Mammary epithelial cell (primary cell): ENCODE measurements at places on chromosomes 6 and 20.

GRCh38 chr6:29696147-29697125, 15.5 kb upstream of the ZFP57 start:
- peak; percentile 30 for DNase-seq

DNA sequence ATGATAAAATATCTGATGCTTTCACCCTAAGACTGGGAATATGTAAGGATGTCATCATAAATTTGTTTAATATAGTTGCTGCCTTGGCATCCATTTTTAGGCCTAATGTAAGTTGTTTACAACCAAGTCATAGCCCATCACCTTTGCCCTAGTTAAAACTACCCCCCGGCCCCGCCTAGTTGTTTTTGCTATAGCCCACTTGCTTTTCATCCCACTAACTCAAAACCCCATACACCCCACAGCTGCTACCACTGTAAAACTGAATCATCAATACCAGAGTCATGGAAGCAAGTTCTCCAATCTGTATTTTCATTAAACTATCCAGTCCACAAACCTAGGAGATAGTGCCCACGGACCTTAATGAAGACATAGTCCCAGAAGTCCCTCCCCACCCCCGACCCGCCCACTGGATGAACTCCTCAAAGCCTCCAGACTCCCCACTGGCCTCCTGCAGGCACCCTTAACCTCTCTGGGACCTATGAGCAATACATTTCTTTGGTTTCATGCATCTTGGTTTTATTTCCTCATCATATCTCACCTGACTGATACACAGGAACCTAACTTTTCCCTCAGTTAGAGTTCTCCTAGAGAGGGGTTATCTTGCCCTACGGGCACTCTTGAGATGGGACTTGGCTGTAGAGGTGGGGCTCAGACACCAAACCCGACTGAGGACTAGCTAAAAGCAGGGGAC, 12.5 kb upstream of the ZDHHC14 start:
- no peak for DNase-seq

GRCh38 chr20:38167851-38168760, 3.0 kb upstream of the TGM2 start:
- peak; percentile 79 for DNase-seq

DNA sequence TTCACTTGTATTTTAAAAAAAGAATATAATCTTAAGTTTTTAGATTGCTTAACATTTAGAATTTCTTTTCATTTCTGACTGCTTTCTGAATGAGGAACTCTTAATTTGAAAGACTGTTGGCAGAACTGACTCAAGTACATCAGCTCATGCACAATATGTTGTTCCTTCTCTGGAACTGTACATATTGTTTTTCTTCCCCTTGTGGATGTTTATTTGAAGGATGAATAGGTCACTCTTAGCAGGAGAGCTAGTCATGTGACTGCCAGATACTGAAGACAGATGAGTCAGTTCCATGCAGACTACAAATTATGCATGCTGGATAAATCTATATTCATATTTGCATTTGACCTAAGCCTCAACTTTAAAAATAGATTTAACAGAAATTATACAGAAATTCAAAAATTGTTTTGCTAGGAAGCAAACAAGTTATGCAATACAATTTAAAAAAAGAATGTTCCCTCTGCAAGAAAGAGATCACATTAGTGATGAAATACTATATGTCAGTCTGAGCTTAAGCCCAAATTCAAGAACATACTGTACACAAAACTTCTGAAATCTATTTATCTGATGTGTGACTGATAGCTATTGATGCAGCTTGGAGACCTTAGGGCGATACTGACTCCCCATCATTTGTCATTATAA, 1274.9 kb upstream of the GJE1 start:
- peak; percentile 70 for DNase-seq

- DNase-seq, result no peak
These were observed 37.1 kb downstream of the PROKR2 start for GRCh38 chr20:5279661-5280060.

DNA sequence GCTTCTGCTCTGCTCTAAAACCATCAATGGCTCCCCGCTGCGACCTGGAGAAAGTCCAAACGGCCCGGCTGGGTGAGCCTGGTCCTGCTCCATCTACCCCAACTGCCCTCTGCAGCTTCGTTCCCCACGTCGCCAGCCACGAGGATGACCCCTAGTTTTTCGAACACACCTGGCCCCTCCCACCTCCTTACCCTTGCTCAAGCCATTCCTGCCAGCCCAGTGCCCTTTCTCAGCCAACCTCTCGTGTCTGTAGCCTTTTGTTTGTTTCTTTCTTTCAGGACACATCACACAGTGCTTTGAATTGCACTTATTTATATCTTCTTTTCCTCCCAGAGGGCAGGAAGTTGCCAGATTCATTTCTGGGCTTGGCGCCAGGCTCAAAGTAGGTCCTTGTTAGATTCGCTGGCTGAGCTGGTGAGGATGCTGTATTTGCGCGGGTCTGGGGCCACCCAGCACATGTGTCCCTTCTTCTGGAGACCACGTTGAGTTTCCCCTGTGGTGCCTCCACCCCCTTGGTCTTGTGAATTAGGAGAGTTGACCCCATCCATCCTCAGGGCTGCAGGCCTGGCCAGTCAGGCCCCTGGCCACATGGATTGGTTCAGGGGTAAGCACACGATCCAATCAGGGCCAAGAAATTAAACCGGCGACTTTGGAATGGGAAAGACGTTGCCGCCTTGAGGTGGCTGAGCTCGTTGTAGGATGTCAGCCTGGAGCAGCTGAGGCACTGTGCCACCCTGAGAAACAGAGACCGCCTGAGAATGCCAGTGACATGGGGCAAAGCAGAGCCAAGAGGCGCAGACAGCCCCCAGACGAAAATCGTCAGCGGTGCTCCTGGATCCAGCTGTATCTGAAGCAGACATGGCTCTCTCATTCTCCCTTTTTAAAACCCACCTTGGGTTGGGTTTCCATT, 156.0 kb downstream of the CEBPB start:
- DNase-seq, result peak; percentile 66

DNA sequence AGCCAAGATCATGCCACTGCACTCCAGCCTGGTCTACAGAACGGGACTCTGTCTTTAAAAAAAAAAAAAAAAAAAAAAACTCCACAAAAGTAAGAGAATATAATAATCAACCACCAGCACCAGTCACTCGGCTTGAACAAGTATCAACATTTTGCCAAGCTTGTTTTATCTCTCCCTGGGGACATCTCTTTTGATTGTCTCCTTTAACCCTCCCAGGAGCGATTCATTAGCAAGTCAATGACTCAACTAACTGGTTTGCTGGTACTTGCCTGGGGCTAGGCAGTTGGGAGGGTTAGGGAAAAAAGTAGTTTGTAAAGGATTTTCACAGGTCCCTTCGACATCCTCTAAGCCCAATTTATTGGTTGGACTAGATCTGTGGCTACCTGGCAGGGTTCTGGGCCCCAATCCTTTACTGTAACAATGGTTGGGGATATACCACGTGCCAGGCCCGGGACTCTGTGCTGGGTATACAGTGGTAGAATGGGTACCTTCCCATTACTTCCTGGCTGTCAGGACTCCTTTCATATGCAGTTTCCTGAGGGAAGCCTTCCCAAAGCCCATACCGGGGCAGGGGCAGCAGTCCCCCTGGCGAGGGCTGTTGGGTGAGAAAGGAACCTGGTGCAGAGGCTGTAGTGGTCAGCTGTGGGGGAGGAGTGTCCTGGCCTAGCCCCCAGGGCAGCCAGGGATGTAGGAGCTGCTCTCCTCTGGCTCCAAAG, 12.2 kb downstream of the TGIF2 start:
- peak; percentile 95 for DNase-seq

- no peak for DNase-seq
These were observed at the start of gene TRIM31 for GRCh38 chr6:30113003-30113759. TRIM31 (minus strand) TSS chr6:30113090; CDS start chr6:30112805, 285 bp downstream.

- peak; percentile 23 for DNase-seq
These were observed 694.9 kb downstream of the PRKN start for GRCh38 chr6:162032620-162033019.

- no peak for DNase-seq
These were observed 45.4 kb downstream of the PANK2 start for GRCh38 chr20:3934624-3935023.

DNA sequence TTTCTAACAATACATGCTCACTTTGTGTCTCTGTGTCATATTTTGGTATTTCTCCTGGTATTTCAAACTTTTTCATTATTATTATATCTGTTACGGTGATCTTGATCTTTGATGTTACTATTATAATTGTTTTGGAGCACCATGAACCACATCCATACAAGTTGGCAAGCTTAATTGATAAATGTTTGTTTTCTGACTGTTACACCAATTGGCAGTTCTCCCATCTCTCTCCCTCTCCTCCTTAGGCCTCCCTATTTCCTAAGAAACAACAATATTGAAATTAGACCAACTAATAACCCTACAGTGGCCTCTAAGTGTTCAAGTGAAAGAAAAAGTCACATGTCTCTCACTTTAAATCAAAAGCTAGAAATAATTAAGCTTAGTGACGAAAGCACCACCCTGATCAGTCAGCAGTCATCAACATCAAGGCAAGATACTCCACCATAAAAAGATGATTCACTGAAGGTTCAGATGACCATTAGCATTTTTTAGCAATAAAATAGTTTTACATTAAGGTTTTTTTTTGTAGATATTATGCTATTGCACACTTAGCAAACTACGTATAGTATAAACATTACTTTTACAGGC, 61.5 kb downstream of the IBTK start:
- no peak for DNase-seq

DNA sequence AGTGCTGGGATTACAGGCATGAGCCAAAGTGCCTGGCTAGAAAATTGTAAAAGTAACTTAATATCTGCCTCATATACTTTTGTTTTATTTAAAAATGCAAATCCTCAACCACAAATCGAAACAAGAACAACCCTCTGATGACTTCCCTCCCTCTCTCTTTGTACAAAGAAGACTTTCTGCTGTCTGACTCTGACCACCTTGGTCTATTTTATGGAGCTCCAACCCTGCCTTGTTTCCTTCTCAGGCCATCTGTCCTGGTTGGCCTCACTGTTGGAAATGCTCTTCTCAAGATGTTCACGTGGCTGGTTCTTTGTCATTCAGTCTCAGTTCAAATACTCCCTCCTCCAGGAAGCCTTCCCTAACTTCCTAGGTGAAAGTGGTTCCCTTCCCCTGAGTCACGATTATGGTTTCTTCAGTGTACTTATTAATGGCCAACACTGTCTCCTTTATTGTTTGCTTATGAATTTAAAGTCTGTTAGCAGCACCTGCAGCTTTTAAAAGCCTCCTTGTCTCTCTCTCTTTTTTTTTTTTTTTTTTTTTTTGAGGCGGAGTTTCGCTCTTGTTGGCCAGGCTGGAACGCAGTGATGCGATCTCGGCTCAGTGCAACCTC, 151.5 kb upstream of the SALL4 start:
- no peak for DNase-seq

GRCh38 chr6:143159001-143159400, 98.3 kb downstream of the AIG1 start:
- no peak for DNase-seq

DNA sequence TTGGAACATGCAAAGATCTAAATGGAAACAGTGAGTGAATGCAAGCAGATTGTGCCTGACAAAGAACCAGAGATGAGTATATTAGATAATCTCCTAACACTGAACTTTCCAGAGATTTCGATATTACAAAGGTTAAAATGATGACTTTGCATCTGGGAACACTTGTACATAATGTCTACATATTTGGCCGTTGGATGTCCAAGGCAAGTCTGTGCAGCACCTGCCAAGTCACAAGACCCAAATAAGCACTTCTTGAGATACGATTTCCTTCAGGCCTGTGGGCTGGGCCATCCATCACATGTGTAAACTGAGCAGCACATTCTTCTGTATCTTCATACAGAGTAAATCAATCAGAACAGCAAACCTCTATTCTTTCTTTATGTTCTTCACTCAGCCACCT, 32.5 kb upstream of the SMLR1 start:
- no peak for DNase-seq

DNA sequence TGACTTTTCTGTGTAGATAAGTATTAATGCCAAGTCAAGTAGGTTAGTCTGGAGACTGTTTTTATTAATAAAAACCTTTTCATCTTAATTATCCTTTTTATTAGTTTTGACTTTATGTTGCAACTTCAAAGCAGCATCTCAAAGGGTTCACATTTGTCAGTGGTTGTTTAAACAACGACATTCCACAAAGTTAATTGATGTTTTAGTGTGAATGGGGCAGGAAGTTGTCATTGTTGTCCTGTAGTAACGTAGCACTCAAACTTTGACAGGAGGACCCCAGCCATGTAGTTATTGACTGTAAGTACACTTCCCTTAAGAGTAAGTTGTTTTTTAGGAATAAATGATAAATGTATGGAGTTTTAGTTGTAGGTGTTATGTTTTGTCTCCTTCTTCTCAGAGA, 11.3 kb downstream of the SLC16A10 start:
- DNase-seq, result no peak

- peak; percentile 93 for DNase-seq
These were observed 51.2 kb upstream of the RANBP9 start for GRCh38 chr6:13762611-13763441.

DNA sequence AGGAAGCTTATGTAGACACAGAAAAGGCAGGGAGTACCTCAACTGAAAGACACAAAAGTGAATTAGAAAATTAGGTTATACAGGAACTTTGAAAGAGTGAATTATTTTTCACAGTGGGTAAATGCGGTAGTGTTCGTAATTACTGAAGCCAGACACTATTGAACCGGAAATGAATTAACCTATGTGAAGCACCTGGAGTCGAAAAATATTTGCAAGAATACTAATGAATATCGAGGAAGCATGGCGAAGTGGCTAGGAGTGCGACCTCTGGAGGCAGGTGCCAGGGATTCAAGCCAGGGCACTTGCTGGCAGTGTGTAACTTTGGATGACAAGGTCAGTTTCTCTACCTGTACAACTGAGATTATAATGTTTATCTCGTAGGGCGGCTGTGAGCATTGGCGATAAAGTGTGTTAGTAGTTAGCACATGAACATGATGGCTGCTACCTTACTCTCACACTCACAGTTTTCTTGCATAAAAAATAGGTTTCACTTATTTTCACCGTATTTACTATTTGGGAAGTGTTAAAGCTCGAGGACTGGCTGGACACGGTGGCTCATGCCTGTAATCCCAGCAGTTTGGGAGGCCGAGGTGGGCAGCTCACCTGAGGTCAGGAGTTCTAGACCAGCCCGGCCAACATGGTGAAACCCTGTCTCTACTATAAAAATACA, 567 bp upstream of the SLC18B1 start:
- DNase-seq, result peak; percentile 72

- no peak for DNase-seq
These were observed 2.0 kb downstream of the CD40 start for GRCh38 chr20:46120136-46120535.

DNA sequence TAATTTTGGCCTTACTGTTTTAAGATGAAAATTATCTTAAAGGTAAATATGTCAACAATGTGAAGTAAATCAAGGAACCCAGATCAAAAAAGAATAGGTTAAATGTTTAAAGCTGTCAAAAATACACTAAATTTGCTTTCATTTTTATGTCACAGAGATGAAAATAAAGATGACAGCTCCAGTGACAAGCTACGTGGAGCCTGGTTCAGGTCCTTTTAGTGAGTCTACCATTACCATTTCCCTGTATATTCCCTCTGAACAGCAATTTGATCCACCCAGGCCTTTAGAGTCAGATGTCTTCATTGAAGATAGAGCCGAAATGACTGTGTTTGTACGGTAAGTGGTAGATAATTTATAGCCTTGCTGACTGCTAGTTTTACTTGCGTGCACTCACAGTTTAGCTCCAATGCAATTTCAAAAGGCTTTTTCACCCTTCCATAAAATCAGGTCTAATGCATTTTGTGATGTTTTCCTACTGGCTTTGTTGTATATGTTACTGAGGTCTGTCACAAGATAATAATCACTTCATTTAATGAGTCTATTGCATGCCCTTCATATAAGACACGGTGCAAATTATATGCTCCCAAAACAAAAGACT, 1.9 kb downstream of the HEBP2 start:
- no peak for DNase-seq

- peak; percentile 17 for DNase-seq
These were observed 138.9 kb downstream of the TENT5A start for GRCh38 chr6:81613606-81614005.

- peak; percentile 37 for DNase-seq
These were observed 259.7 kb downstream of the HDGFL1 start for GRCh38 chr6:22829070-22829469.
